ENCODE measurements at places on chromosomes 13 and 19.

- DNase-seq: no peak
Measured at GRCh38 chr19:18384775-18385174, 1.2 kb upstream of the GDF15 start.

GRCh38 chr19:34667349-34668076, 9.4 kb downstream of the SCGB2B2 start:
- DNase-seq: peak; percentile 68

- DNase-seq: no peak
Measured at GRCh38 chr19:45346449-45346848, 5.9 kb downstream of the KLC3 start.

GRCh38 chr19:16942583-16942982, 53.8 kb downstream of the F2RL3 start:
- no peak for DNase-seq

- no peak for DNase-seq
Measured at GRCh38 chr13:43786472-43786765, 353 bp downstream of the ENOX1 start.

DNA sequence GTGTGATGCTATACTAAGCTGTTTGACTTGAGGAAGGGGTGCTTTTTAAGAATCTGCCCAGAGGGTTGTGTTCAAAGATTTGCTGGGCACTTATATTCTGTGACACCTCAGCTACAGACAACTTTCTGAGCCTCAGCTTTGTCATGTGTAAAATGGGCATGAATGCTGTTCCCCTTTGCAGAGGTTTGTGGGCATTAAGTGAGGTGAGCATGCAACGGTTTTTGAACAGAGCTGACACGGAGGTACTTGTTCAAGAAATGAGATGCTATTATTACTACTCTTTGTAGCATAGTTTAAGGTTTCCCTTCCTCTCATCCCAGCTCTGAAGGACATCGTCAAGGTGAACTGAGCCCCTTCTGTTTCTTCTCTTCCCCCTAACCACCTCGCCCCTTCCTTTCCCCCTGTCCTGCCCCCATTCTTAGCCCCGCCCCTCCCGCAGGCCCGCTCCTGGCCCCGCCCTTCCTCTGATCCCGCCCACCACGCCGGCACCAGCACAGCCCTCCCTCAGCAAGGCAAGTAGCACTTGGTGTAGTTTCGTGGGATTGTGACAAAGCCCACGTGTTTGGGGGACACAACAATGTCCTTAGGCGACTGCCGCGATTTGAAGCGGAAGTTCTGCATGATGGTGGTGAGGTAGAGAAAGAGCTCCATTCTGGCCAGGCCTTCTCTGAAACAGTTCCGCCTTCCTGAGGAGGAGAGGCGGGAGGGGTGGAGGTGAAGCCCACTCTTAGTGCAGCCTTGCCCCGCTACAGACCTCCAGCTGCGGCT, 26.1 kb upstream of the CYP2A7 start:
- DNase-seq: no peak

DNA sequence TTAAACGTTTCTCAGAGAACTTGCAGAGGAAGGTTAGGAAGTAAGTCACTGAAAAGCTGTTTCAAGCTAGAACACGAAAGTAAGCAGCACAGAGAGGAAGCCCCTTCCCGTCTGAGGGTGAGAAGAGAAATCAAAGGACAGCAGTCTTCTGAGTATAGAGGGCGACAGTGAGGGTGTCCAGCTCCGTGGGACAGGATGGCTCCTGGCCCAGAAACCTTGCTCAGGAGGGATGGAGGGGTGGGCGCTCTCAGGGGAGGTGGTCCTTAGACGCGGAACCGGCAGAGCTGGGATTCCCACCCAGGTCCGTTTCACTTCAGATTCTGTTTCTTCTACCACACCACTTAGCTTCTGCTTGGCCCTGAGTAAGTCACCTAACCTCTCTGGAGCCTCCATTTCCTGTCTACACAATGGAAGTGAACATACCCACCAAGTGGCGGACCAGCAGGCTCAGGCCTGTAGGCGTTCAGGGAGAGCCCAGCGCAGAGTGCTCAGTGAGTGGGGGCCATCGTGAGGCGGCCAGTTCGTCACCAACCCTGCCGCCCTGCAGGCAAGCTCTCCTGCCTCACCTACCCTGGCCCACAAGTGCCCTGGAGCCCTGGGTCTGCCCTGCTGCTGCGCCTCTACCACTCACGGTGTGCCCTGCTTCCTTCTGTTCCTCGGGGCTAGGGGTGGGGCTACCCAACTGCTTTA, 5.5 kb upstream of the RSPH6A start:
- no peak for DNase-seq

DNA sequence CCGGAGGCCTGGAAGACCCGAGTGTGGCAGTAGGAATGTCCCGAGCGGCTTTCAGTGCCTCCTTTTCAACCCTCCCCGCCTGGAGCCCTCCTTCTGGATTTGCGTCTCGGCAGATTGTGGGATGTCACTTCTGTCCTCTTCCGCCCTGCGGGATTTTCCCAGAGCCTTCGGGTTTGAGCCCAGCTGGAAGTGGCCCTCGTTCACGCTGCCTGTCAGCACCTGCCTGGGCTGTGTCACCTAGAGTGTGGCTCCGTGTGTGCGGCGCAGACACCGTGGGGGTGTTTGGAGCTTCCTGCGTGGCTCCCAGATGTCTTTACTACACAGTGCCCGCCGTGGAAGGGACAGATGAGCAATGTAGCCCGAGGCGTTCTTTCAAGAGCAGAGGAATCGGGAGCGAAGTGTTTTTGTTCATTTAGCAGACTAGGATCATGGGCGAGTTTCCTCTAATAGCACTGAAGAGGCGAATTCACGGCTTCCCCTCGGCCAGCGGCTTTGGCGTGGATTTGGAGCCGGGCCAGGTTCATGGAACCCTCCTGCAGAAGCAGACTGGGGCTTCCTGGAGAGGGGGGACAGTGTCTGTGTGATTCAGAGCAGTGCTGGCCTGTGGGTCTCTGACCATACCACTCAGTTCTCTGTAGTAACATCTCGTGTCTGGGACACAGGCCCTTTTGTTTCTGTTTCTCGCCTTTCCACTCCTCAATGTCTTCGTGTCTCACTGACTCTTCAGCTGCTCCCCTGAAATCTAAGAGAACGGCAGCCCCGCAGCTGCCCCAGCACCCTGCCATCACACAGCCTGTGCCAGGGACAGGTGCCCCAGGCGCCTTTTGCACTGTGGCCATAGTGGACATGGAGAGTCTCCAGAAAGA, 68.0 kb downstream of the KDM4B start:
- peak; percentile 51 for DNase-seq

DNA sequence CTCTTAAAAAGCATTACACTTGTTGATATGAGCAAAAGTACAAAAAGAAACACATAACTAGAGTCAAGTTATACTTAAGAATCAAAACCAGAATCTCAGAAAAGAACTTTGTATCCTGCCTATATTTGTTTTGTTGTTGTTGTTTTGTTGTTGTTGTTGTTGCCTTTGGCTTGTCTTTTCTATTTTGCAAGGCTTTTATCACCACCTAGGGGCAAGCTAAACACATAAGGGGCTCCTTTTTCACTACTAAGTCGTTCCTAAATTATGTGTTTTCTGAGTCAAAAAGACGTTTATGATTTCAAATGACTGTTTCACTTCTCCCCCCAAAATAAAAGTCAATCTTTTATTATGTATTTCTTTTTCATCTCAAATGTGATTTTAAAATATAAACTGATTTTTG, 250.2 kb downstream of the RBM26 start:
- no peak for DNase-seq

DNA sequence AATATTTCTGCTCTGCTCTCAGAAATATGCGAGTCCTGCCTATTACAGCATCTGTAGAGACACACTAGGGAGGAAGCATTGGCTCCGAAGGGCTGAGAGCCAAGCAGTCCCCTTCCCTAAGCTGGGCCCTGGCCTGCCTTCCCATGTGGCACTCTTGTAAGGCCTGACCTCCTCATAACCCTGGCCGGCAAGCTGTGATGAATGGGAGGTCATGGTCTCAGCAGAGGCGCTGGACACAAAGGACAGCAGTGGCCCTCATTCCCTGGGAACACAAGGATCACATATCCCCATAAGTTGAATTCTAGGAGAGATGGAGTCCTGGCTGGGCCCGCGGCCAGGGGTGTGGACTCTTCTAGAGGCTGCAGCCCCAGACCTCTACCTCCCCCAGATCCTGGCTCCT, 483.3 kb downstream of the ZNF536 start:
- DNase-seq: no peak

DNA sequence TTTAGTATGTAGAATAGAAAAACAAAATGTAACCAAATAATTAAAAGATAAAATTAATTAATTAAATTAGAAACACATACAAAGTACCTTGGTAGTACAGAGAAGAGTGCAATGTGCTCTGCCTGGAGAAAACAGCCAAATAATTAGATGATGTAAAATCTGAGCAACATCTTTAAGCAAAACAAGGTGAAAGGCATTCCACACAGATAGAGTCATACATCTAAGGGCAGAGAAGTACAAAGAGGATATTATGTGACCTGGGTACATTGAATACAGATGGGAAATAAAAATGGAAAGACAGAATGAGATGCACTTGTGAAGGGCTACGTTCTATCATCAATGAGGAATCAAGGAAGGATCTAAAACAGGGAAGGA, 25.2 kb upstream of the FNDC3A start:
- no peak for DNase-seq

- peak; percentile 81 for DNase-seq
Measured at GRCh38 chr19:44141191-44142058, at the start of gene ZNF234. Gene ZNF234 (plus strand): TSS chr19:44141554. CDS start chr19:44144633, 3,079 bp downstream.

DNA sequence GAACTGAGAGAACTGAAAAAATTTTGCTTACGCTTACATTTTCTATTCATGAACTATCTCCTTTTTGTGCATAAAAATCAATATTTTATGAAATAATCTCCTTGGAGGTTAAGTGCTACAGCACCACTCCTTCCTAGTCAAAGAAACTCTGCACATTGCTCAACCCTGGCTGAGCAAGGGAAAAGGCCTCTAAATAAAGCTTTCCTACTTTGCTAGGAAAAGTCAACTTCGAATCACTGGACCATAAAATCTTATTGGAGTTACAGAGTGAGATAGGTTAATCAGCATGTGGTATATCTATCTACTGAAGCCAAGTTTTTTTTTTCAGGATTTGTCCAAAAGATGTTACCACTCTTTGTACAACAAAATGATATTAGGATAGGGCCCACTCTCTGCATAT, 57.5 kb upstream of the HMGB1 start:
- no peak for DNase-seq

- DNase-seq: no peak
Measured at GRCh38 chr19:56314018-56314380, 640 bp downstream of the ZSCAN5A start.

- DNase-seq: no peak
Measured at GRCh38 chr19:55391191-55391670, 5.5 kb downstream of the RPL28 start.

GRCh38 chr13:20393273-20394168, 132.1 kb downstream of the CRYL1 start:
- no peak for DNase-seq

- peak; percentile 10 for DNase-seq
Measured at GRCh38 chr19:7968796-7969554, 25.5 kb upstream of the TIMM44 start.

DNA sequence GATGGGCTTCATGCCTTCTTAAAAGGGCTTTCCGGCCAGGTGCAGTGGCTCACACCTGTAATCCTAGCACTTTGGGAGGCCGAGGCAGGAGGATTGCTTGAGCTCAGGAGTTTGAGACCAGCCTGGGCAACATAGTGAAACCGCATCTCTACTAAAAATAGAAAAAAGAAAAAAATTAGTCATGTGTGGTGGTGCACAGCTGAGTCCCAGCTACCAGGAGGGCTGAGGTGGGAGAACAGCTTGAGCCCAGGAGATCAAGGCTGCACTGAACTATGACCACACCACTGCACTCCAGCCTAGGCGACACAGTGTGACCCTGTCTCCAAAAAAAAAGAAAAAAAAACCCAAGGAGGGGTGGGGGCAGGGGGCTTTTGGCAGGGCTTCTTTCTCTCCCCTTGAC, 7.2 kb downstream of the CARS2 start:
- no peak for DNase-seq

- no peak for DNase-seq
Measured at GRCh38 chr13:25242956-25243355, 44.3 kb downstream of the MTMR6 start.

GRCh38 chr13:102401265-102401664, 583 bp downstream of the FGF14 start:
- peak; percentile 8 for DNase-seq

DNA sequence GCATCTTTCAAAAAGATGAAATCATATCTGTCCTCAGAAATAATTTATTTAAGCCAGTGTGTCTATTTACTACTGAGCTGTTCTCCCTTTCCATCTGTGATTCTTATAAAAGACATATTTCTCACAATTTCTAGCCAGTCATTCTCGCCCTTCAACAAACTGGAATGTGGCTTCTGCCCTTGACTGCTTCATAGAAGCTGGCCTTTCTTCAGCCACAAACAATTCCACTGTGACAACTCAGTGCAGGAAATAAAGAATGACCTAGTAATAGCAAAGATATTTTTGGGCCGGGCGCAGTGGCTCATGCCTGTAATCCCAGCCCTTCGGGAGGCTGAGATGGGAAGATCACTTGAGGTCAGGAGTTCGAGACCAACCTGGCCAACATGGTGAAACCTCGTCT, 655.5 kb downstream of the PCDH9 start:
- DNase-seq: no peak

- DNase-seq: no peak
Measured at GRCh38 chr19:32928806-32929205, 43.0 kb downstream of the CEP89 start.

GRCh38 chr19:38617283-38617763, 430 bp downstream of the MAP4K1 start:
- no peak for DNase-seq

DNA sequence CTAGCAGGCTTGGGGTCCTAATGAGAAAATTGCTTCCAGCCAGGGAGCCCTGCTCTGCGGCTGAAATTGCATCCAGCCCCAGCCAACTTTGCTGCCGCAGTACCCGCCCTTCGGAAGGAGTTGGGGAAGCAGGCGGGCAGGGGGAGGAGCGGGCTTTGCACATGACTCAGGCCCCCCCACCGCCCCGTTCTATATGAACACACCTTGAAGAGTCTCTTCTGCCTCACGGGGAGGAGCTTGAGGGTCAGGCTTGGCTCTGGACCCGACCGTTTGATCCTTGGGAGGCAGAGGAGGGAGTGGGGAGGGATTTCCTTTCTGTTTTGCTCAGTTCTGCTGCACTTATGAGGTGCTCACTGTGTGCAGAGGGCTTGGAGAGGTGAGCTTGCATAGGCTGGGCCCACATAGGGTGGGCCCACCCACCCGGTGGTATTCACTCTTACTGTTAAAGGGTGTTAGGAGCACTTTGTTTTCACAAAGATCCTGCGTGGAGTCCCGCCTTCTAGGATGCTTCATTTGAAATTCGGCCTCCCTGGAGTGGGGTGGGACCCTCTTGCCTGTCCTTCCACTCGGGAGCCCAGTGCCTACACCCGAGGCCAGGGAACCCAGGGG, 46.5 kb downstream of the LYL1 start:
- DNase-seq: peak; percentile 57

- DNase-seq: no peak
Measured at GRCh38 chr13:111540486-111540885, 220.0 kb downstream of the TEX29 start.

DNA sequence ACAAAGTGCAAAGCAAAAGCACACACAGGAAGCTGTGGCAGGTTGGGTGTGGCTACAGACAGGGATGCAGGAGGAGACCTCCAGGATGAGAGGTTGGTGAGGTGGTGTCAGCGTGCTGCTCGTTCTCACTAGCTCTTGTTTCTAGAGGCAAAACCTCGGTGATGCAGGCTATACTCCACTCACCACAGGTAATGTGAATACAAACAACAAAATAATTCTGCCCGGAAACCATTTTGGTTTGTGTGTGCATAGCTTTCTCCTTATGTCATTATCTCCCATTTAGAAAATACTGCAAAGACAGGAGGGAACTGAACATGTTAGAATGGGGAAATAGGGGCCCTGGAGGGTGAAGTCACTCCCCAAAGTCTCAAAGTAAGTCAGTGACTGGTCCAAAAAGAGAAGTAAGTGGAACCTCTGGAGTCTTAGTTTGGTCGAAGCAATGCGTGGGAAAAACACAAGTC, 9.4 kb downstream of the LCP1 start:
- DNase-seq: no peak
